Stimulated activated CD8-positive, alpha-beta memory T cell treated with anti-CD3 and anti-CD28 coated beads, Interleukin-7, amount 100 ng/mL, for 24 hours (primary cell): ENCODE measurements at places on chromosomes 1 and 21.

- DNase-seq, result no peak
Observed at GRCh38 chr21:19547951-19548840, 1144.6 kb upstream of the TMPRSS15 start.

DNA sequence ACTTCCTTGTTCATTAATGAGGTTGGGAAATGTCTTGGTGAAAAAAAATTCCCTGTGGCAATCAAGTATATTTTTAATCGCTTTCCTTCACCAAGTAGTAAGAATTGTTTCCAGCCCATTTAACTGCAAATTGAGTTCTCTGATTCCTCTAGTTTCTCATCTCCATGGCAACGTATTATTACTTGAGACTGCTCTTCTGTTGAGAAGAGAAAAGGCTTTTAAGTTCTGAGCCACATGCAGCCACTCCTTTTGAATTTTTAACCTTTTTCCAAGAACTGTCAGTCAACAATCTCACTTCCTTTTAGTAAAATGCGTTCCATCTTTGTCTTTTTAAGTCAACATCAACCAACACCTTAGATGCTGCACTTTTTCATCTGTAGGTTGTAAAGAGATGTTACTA, 75.7 kb upstream of the KIAA1614 start:
- no peak for DNase-seq

- DNase-seq, result no peak
Observed at GRCh38 chr1:45968941-45969666, 163.3 kb downstream of the PIK3R3 start.

GRCh38 chr1:37931361-37932158, 15.3 kb downstream of the INPP5B start:
- peak; percentile 88 for DNase-seq

DNA sequence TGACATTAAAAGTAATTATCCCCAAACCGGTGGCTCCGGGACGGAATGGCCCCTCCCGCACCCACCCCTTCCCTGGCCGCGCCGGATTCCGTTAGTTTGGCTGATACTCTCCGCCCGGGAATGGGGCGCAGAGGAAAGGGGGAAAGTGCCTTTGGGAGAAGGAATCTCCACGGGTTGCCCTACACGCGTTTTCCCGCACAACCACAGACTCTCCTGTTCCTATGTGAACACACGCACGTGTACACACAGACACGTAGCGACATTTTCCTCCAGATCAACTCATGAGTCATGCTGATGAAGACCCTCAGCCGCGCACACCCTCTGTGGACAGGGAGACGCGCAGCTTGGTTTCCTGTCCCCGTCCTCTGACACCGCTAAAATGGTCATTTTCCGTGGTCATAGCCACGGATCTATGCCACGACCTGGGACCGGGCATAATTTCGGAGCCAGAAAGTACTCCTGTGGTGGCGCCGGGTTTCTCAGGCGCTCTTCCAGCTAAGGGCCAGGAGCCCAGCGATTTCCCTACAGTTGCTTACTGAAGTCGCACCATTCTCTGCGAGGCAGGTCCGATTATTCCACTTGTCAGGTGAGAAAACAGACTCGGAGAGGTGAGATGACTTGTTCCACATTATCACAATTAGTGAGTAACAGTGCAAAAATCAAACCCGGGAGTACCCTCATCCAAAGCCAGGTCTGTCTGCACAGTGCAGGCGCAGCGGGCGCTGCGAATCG, 4.0 kb upstream of the DMRTA2 start:
- DNase-seq, result no peak

- DNase-seq, result no peak
Observed at GRCh38 chr1:98104289-98104688, 183.5 kb upstream of the DPYD start.

DNA sequence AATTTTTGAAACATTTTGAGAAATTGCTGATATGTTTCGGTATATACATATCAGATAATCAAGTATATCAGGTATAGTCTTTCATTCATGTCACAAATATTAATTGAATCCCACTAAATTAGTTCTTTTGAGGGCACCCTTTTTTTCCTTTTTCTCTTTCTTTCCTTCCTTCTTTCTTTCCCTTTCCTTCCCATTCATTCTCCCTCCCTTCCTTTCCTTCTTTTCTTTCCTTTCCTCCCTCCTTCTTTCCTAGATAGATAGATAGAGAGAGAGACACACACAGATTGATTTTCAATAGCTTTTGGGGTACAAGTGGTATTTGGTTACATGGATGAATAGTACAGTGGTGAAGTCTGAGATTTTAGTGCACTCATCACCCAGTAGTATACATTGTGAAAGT, 5.7 kb downstream of the NSL1 start:
- no peak for DNase-seq

GRCh38 chr21:26546446-26547097, 26.5 kb downstream of the CYYR1 start:
- DNase-seq, result no peak
